ENCODE measurements at places on chromosomes 4 and X.
A peak's percentile ranks its signal among the peaks of the same experiment; 100 is the strongest.

- peak; percentile 55 for DNase-seq
These were observed 36.6 kb downstream of the ANAPC10 start for GRCh38 chr4:145061318-145061920.

DNA sequence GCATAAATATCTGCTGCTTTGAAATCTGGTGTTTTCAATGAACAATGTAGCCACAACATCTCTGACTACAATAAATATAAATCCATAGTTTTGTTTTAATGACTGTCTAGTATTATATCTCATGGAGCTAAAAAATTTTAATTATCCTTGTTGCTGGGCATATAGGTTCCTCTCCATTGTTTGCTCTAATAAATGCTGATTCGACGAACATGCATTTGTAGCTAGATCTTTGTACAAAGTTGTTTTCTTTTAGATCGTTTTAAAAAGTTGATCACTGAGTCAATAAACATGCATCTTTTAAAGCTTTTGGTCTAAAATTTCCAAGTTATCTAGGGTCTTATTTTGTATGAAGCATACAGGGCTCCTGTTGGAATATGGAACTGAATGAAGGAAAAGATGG is 130.5 kb upstream of the GPR101 start:
- DNase-seq = no peak

- no peak for DNase-seq
These were observed 74.6 kb upstream of the NEIL3 start for GRCh38 chr4:177235026-177235425.

DNA sequence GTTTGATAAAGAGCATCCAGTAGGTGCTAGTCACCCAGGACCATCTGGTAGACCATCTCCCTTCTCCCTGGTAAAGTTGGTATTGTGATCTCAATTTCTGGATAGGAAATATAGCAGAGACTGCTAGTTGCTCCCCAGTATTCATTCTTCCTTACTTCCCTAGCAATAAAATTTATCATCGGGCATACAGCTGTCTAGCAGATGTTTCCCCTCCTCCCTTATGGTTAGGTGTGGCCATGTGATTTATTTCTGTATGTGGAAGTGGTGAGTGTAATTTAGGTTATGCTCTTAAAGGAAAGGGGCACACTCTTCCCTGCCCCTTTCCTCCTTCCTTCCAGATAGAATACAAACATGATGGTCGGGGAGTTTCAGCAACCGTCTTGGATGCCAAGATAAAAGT is 12.3 kb upstream of the KCND1 start:
- no peak for DNase-seq

- DNase-seq = no peak
These were observed 78.9 kb upstream of the PSAPL1 start for GRCh38 chr4:7513671-7514070.

DNA sequence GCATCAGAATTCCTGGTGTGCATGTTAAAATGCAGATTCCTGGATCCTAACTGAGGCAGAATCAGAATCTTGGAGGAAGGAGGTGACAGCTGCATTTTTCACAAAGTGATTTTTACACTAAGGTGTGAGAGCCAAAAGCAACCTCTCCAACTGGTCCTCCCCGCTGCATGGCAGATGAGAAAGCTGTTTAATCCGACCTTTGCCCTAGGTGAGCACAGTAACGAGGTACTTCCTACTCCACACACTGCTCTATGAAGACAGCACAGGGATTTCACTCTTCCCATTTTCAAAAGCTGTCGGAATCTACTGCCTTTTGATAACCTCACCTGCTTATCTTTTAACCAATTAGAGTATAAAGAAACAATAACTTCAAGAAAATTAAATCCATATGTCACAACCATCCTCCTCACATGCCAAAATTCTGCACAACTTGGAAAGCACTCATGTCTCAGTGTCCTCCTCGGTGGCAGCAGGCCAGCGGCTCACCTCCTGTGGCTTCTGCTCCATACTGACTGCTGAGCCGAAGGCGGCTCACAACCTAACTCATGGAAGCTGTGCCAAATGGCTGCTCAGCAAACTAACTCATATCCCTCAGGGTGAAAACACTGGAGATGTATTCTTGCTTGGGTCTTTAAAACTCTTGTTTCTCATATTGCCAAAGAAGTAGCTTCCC is 3.6 kb downstream of the CASP6 start:
- no peak for DNase-seq

- no peak for DNase-seq
These were observed 62.1 kb downstream of the LDB2 start for GRCh38 chr4:16836324-16836723.

DNA sequence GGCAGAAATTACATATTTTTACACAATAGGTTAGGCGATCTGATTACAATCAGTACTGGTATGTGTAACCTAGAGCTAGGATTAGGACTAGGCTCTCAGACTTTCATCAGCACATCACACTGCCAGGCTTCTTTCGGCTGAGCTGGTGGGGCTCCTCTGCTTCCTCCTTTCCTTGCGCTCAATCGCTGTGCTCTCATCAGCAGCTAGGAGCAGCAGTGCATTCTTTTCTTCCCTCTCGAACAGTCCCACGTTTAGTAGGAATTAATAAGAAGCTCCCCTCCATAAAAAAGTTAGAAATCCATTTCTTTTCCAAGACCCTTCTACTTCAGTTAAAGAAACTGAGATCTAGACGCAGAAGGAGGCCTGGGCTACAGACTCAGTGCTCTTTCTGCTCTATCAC is 350.4 kb downstream of the SPRY1 start:
- DNase-seq = peak; percentile 25

DNA sequence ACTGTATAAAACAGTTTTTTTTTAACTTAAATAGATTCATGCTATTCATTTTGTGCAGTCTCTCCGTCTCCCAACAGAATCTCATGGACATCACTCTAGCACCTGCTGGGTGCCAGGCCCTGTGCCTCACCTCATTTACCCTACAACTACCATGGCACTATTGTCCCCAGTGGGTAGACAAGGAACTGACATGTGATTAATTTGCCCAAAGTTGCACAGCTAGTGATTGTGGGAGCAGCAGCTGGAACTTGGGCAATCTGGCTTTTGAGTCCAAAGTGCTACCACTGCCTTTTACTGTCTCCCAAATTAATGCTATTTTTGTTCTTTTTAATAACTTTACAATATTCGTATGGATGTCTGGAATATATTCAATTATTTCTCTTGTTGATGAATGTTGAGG is 11.2 kb upstream of the PGRMC2 start:
- DNase-seq = no peak

GRCh38 chrX:54352677-54353076 is 5.2 kb downstream of the WNK3 start:
- no peak for DNase-seq

- DNase-seq = no peak
These were observed 563.6 kb downstream of the ADGRL3 start for GRCh38 chr4:61763682-61764081.

DNA sequence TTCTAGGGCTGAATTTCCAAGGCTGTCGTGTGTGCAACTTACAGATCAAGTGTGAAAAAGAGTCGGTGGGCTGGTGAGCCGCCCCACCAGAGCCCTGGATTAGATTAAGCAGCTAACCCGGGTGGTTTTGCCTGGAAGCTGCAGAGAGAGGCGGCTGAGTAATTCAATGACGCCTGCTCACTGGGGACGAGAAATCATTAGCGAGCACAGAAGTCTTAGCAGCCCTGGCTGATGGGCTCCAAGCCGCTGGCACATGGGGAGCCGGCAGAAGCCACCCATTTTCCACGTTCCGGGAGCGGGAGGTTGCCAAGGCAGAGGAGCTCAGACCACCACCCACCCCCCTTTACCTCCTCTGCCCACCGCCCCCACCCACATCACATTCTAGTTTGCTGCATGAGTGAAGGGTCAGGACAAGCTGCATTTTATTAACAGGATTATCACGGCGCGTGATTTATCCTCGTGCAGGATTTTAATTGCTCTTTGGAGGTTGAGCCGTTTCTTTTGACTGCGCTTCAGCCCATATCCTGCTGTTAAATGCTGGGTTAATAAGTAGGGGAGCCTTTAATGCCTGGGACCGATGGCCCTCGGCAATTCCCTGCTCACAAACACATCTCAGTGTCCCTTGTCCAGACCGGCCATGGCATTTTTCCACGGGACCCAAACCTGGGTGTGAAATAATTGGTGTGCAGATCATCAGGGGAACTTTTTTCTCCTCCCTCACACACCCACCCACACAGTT is 19.1 kb downstream of the BCOR start:
- DNase-seq = no peak

- no peak for DNase-seq
These were observed 122.7 kb downstream of the NPNT start for GRCh38 chr4:106017975-106018374.

GRCh38 chr4:184409911-184410692 is 64.2 kb downstream of the IRF2 start:
- DNase-seq = no peak

DNA sequence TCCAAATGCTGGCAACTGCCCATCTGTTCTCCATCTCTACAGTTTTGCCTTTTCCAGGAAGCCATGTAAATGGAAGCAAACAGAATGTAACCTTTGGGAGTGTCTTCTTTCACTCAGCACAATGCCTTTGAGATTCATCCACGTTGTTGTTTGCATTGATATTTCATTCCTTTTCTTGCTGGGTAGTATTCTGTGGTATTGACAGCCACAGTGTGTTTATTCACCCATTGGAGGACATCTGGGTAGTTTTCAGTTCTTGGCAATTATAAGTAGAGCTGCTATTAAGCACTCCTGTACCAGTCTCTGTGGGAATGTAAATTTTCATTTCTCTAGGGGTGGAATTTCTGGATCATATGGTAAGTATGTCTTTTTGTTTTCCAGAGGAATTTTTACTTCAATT is 194.3 kb upstream of the RPS6KA3 start:
- DNase-seq = no peak

DNA sequence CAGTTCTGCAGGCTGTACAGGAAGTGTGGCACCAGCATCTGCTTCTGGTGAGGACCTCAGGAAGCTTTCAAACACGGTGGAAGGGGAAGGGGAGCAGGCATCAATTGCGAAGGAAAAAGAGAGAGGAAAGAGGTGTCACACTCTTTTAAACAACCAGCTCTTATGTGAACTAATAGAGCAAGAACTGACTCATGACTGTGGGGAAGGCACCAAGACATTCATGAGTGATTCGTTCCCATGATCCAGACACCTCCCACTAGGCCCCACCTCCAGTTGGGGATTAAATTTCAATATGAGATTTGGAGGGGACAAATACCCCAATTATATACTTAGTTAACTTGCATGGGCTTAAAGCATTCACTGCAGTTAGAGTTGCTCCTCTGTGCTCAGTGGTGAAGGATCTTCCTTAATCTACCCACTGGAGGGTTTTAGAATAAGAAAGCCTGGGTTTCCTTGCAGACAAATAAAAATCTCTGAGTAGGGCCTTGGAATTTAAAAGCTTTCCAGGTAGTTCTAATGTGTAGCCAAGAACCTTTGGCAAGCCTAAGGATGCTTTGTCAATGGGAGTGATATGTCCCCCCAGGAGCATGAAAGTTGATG is 60.0 kb downstream of the SYNPO2 start:
- no peak for DNase-seq

- DNase-seq = no peak
These were observed 71.6 kb downstream of the RASL11B start for GRCh38 chr4:52933738-52934137.

DNA sequence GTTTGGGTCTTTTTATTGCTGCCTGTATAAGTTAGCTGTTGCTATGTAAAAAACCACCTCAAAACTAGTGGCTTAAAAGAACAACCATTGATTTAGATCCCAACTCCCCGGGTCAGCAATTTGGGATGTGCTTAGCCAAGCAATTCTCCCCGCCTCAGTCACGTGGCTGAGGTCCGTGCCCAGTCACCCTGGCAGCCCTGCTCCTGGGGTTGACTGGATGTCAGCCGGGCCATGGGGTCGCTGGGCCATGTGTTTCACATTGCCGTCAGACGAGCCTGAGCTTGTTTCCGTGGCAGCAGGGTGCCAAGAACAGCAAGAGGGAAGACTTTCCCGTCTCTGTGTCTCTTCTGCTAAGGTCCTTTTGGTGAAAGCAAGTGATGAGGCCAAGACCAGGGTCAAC is 345.7 kb upstream of the FAT1 start:
- no peak for DNase-seq

DNA sequence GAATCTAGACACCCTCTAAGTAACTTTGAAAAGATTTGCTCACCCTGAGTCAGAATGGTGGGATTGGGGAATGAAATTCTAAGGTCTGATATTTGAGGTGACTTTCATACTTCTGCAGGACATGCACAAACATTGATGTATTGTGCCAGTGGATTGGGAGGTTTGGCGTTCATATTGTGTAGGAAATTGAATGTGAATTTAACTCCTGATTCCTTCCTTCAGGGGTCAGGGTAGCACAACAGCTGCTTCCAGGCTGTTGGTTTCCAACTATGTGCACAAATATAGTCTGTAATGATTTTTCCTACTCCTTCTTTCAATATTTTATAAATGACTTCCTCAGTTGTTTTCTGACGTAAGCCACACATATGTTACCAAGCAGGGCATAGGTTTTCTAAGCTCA is 3.1 kb downstream of the IL1RAPL1 start:
- peak; percentile 16 for DNase-seq

GRCh38 chrX:37332987-37333658 is 16.0 kb upstream of the PRRG1 start:
- DNase-seq = no peak

DNA sequence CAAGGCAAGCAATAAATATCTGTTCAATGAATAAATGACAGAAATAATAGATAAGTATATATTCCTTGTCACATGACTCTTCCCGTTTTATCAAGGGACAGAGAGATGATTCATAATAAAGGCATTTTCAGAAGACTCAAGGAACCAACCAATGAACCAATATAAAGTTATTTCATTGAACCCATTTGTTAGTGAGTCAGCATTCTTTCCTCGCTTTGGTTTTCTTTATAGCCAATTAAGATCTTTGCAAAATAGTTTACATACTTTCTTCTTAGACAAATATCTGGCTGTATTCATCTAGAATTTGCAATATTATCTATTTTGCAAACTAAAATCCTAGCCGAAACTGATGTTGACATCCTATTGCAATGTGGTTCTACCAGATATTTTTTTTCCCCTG is 269.4 kb downstream of the IL15 start:
- no peak for DNase-seq

DNA sequence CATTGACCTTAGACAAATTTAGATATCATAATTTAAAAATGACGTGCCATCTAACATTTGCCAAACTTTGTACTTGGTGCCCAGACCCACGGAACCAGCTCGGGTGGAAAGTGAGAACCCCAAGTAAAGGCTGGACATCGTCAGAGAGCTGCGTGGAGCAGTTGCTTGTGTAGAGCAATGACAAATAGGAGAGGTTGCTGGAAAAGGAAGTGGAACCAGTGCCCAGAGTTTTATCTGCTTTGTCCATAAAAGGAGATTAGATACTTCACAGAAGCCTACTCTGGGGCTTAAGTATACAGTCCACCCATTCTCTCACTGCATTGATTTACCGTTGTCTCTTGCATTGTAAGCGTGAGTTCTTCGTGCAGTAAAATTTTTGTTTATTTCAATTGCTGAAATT is 5.4 kb upstream of the TBC1D1 start:
- DNase-seq = no peak

GRCh38 chr4:4782969-4783368 is 76.5 kb upstream of the MSX1 start:
- no peak for DNase-seq

GRCh38 chrX:115269051-115269683 is 20.3 kb upstream of the LUZP4 start:
- DNase-seq = no peak

Measured in HAP-1 (cell line).